CD4-positive, alpha-beta T cell treated with Interleukin-10 for 1 hour (primary cell): ENCODE measurements at places on chromosomes 3 and 15.

DNA sequence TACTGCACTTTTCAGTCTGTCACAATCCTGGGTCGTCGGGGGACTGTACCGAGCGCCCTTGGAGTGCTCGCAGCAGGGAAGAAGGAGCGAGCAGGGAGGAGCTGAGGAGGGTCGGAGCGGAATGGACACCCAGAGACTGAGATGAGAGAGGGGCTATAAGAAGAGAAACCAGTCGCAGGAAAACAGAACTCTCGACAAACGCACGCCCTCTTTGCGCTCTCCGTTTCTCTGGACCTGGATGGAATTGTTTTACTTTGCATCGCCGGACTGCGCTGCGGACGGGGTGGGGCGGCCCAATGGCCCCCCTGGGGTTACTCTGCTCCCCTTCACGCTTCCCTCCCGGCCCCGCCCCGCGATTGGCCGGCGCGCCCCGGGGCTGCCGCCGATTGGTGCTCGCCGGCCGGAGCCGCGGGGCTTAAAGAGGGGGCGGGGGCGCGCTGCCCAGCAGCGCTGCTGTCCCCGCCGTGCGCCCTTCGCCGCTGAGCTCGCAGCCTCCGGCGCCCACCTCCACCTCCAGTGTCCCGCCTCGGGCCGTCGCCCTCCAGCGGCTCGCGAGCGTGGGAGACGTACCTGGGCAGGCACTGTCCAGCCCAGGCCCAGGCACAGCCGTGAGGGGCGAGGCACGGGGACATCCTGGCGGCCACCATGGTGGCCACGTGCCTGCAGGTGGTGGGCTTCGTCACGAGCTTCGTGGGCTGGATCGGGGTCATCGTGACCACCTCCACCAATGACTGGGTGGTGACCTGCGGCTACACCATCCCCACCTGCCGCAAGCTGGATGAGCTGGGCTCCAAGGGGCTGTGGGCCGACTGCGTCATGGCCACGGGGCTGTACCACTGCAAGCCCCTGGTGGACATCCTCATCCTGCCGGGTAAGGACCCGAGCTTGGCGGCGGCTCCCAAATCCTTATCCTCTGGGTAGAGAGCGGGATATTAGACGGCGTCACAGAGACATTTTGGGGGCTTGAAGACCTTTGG lies at the start of gene CLDN11:
TSS of gene CLDN11 (plus strand) at position 447 of the 977 bp plus-strand sequence. CDS start at position 646, 199 bp downstream.
- DNase-seq: no peak

DNA sequence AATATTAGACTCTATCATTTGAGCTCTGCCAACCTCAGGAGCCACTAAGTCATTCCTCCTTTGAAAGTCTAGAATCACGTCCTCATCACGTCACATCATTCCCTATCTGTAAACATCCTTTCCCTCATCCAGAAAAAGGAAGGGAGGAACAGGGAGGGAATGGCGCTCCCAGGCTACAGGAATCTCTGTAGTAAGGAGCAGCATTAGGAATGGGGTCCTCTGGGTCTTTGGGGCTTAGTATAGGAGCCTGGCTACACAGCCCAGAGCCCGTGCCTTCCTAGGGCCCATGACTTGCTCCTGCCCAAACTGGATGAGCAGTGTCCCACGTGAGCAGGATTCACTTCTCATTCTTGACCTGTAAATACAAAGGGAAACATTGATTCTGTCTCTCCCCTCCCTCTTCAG lies 1.6 kb downstream of the TAGLN3 start:
- no peak for DNase-seq

- DNase-seq: no peak
Measured at GRCh38 chr15:65529762-65530317, 423 bp upstream of the HACD3 start.

DNA sequence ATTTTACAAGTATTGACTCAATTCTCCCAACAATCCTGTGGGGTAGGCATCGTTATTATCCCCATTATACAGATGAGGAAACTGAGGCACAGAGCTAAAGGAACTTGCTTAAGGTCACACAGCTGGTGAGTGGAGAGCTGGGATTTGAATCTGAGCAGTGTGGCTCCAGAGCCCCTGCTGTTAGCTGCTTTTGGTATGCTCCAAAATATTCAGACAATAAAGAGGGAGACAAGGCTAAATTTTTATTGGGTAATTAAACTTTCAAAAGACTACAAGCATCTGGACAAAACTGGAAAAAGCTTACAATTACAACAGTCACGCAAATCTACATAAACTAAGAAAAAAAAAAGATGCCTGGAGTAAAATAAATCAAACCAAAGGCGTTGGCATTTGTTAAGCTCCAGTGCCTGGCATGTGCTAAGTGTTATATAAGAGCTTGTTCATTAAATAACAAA lies 27.7 kb downstream of the CCDC13 start:
- no peak for DNase-seq

DNA sequence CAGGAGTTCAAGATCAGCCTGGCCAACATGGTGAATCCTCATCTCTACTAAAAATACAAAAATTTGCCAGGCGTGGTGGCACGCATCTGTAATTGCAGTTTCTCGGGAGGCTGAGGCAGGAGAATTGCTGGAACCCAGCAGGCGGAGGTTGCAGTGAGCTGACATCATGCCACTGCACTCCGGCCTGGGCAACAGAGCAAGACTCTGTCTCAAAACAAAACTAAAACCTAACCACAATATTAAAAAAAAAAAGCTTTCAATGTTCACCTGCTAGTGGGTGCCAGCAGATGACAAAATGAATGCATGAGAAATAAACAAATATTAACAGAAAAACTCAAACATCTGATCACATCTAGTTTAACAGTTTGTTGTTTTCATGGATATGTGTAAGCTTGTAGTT lies 9.0 kb downstream of the SLC24A1 start:
- DNase-seq: no peak

DNA sequence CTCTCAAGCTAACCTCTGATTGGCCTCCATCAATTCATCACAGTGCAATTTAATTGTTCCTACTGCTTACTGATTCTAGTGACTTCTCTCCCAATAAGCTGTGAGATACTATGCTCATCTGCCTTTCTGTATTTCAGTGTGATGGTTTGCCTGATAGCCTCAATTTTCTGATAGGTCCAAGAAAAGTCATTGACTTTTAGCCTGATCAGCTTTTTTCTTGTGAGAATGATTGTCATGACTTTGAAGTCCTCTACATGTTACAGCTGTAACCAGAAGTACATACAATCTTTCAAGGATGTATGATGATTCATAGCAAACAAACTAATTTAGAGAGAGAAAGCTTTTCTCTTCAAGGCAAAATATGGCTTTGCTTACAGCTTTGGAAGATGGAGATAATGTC lies 463.8 kb upstream of the CNTN3 start:
- no peak for DNase-seq

GRCh38 chr3:101847328-101847727 lies 2.0 kb upstream of the NFKBIZ start:
- DNase-seq: no peak

DNA sequence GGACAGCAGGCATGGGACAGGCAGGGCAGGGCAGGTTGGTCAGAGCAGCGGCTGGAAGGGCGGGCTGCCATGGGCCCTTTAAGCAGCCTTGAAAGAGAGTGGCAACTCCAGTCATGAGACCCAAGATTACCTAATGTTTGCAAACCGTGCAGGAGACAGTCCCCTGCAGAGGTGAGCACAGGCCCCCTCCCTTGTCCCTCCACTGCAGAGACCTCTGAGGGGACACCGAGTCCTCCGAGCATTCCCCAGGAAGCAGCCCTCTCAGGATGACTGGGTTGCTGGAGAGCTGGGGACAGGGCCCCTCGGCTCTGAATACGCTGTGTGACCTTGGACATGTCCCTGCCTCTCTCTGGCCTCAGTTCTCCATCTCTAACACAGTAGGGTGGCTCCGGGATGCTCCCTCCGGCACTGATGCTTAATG lies 81.4 kb downstream of the IQSEC1 start:
- DNase-seq: no peak

DNA sequence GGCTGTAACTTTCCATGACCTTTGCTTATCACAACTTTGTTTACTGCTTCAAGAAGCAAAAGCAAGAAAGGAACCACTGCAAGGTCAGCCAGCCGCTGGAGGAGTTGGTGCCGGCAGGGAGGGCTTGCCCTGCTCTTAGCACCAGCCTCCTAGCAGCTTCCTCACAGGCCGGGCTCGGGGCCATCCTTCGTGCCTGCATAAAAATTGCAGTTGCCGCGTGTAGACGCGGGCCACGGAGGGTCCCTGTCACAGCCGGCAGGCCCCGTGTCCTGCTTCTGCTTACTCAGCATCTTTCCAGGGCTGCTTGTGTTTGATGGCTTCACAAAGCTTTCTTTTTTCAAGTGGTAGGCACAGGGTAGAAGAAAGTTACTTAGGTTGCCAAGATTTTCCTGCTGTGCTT lies 84.4 kb downstream of the PGPEP1L start:
- no peak for DNase-seq

DNA sequence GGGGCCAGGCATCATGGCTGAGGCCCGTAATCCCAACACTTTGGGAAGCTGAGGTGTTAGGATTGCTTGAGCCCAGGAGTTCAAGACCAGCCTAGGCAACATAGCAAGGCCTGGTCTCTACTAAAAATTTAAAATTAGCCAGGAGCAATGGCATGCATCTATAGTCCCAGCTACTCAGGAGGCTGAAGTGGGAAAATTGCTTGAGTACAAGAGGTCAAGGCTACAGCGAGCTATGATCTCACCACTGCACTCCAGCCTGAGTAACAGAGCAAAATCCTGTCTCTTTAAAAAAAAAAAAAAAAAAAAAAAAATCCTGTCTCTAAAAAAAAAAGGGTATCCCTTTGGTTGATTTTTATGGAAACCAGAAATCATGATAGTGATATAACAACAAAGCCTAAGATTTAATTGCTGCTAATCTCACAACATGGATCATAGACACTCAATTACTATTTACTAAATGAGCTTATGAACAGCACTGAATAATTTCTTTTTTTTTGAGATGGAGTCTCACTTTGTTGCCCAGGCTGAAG lies 12.1 kb downstream of the PCLAF start:
- no peak for DNase-seq

DNA sequence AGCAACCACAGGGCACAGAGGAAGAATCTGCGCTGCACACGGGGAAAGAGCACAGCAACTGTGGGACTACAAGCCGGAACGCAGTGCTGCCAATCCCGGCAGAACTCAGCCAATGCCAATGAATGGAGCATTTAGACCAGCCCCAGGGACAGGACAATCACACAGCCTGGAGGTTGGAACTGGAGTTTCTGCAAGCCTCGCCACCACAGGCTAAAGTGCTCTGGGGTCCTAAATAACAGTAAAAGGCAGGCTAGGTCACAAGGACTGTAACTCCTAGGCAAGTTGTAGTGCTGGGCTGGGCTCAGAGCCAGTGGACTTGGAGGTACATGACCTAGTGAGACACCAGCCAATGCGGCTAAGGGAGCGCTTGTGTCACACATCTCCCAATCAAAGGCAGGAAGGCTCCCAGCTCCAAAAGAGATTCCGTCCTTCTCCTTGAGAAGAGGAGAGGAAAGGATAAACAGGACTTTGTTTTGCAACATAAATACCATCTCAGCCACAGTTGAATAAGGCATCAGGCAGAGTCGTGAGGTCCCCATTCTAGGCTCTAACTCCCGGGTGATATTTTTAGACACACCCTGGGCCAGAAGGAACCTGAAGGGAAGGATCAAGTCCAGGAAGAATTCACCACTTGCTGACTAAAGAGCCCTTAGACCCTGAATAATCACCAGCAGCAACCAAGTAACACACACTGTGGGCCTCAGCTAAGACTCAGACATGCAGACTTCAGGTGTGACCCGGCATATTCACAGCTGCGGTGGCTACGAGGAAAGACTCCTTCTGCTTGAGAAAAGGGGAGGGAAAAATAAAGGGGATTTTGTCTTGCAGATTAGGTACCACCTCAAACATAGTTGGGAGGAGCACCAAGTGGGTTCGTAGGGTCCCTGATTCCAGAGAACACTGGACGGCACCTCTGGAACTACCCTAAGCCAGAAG lies 85.5 kb upstream of the XXYLT1 start:
- DNase-seq: no peak

- no peak for DNase-seq
Measured at GRCh38 chr3:133426721-133427120, 26.9 kb downstream of the BFSP2 start.

DNA sequence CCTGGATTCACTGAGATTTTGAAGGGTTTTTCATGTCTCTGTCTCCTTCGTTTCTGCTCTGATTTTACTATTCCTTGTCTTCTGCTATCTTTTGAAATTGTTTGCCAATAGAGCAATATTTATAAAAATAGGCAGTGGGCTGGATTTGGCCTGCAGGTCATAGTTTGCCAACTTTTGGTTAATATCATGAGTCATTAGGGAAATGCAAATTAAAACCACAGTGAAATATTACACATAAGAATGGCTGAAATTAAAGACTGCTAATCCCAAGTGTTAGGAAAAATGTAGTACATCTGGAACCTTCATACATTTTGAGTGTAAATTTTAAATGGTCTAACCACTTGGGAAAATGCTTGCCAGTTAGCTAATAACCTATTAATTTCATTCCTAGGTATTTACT lies 56.3 kb downstream of the ABI3BP start:
- no peak for DNase-seq

- DNase-seq: no peak
Measured at GRCh38 chr15:37731146-37731746, 203.2 kb upstream of the TMCO5A start.

DNA sequence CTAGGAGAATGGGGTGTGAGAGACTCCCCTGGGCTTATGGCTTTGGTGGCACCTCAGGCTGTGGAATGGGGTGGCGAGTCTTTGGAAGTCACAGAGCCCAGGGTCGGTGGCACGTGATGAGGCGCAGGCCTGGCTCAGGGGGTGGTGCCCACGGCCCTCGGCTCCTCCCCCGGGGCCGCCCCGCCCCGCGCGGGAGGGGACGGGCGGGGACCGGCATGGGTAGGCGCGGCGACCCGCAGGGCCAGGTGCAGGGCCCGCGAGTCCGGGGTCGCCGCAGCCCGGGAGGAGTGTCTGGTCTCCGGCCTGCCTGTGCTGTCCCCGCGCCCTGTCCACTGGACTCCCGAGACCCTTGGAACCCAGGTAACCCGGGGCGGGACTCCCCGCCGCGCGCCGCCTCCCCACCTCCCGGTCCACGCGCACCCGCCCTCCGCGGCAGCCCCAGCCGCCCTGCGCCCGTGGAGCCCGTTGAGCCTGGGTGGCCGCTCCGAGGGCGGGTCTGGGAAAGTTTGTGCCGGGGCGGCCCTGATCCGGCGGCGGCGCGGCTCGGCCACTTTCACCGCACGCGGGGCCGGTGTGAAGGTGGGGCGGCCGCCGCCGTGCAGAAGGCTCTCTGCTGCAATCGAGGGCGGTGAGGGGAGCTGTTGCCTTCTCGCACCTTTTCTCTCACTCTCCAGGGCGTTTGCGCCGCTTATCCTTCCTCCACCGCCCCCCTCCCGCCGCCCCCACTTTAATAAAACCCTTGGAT lies at the start of gene PAQR5:
TSS of gene PAQR5 (plus strand) at position 216 of the 745 bp plus-strand sequence. CDS start 61,169 bp downstream, outside the sequence.
- DNase-seq: no peak

- DNase-seq: no peak
Measured at GRCh38 chr3:21259896-21260295, 491.1 kb downstream of the ZNF385D start.

GRCh38 chr15:90994417-90995311 lies at the start of gene PRC1:
Gene PRC1 (minus strand): TSS chr15:90994535. CDS start chr15:90994417, 118 bp downstream.
- DNase-seq: peak; percentile 97

GRCh38 chr15:89122505-89123180 lies 34.4 kb downstream of the ABHD2 start:
- no peak for DNase-seq

DNA sequence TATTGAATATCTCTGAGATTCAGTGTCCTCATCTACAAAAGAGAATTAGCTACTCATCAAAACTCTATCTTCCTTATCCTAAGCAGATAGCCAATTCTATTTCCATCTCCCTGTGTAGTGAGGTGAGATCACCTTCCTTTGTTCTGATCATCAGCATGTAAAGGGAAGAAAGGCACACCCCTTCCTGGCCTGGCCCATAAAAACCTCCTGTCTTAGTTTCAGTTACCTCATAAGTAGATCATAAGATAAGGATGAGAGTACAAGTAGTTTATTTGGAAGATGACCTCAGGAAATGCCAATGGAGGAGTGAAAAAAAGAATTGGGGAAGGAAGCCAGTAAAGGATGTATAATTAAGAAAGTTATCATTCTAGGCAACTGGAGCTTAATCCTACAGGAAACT lies 114.5 kb upstream of the GADL1 start:
- no peak for DNase-seq
